T follicular helper cell (primary cell): ENCODE measurements at places on chromosomes 11 and 22.

DNA sequence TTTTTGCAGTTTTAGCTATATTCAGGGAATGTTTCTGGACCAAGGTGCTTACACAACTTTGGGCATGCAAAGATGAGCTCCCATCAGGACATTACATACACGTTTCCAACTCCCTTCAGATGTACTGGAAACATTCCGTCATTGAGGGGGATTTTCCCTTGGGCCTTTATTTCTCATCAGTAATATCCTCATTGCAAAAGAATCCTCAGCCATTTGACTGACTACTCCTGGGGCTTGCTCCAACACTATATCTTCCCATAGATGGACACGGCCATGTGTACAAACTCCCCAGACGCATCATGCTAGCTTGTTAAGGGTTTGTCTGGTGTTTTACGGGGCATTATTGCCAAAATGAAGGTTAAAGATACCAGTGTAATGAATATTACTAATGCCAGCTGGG lies 59.3 kb upstream of the NUP160 start:
- DNase-seq = no peak

DNA sequence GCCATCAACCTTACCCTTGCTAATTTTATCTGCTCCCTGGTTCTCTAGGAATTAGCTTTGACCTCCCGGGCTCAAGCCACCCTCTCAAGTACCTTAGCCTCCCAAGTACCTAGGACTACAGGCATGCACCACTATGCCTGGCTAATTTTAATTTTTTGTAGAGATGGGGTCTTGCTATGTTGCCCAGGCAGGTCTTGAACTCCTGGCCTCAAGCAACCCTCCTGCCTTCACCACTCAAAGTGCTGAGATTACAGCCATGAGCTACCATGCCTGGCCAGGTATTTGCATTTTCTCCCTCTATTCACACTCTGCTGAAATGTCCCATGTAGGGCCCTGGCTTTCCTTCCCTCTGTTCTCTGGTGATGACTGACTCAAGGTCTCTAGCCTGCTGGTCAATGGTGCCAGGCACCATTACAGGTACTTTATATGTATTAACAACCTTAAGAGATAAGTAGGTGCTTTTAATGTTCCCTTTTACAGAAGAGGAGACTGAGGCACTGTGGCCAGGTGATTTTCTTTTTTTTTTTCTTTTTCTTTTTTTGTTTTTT lies 8.5 kb upstream of the WDR74 start:
- no peak for DNase-seq

- no peak for DNase-seq
These were observed 86.7 kb downstream of the APOL5 start for GRCh38 chr22:35804421-35804820.

DNA sequence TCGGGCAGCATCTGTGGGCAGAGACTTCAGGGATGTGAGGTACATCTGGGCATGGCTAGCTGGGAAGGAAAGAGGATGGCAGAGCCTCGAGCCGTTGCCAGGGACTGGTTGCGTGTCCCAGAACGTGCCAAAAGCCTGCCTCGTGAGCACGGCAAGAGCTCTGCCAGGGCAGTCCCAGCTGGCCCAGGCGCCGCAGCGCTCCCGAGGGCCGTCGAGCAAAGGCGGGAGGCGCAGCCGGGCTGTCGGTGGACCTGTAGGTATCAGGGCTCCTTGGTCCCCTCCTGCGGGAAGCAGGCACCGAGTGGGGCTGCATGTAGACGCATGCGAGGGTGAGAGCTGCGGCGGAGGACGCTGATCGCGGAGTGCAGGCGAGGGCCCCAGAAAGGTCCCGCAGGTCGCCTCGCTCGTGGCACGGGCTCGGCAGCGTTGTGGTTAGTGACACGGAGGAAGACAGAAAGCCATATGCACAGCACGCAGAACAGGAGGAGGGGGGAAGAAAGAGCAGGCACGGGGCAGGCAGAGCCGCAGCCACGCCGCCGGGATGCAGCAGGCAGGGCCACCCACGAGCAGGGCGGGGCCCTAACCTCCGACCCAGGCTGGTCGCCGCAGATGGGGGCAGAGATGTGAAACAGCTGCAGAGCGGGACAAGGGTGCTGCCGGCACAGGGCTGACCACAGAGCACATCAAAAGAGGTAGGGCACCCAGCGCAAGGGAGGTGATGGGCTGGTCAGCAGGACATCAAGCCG lies 18.0 kb downstream of the LSP1 start:
- no peak for DNase-seq

DNA sequence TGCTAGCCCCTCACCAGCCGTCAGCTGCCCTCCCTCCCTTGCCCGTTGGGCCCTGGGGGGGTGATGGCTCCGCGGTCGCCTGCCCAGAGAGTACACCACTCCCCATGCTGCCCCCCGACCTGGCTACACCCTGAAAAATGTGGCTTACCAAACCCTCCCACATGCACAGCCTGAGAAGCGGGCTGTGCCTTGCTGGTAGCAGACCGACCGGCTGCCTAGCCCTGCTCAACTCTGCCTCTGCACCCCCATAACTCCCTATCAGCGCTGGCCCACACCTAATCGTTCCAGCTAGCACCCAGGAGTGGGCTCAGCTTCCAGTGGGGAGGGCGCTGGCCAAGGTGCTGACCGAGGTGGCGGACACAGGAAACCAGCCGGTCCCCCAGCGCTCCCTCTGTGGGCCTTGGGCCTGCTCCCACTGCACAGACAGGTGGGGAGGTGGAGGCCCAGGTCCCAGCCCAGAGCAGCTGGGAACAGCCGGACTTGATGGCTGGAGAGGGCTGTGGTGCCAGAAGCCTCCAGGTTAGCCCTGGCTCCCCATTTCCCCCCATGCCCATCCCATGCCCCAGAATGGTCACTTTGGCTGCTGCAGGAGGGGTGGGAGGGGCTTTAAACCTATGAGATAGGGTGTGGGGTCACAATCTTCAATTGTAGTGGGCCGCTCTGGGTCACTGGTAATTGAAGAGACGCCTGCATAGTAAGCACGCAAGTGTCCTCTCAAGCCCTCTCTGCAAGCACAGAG lies 32.1 kb upstream of the PRODH start:
- DNase-seq = no peak

DNA sequence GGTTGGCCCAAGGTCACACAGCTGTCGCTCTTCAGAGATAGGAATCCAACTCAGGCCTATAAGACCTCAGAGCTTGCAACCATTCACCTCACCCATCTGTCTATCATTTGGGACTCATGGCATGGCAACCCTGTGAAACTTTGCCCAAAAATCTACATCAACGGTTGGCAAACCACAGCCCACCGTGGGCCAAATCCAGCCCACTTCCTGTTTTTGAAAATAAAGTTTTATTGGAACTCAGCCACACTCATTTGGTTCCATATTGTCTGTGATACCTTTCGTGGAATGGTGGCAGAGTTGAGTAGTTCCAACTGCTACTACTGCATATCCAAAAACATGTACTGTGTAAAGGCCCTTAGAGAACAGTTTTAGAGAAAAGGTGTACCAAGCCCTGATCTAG lies 307.8 kb downstream of the MN1 start:
- DNase-seq = no peak

DNA sequence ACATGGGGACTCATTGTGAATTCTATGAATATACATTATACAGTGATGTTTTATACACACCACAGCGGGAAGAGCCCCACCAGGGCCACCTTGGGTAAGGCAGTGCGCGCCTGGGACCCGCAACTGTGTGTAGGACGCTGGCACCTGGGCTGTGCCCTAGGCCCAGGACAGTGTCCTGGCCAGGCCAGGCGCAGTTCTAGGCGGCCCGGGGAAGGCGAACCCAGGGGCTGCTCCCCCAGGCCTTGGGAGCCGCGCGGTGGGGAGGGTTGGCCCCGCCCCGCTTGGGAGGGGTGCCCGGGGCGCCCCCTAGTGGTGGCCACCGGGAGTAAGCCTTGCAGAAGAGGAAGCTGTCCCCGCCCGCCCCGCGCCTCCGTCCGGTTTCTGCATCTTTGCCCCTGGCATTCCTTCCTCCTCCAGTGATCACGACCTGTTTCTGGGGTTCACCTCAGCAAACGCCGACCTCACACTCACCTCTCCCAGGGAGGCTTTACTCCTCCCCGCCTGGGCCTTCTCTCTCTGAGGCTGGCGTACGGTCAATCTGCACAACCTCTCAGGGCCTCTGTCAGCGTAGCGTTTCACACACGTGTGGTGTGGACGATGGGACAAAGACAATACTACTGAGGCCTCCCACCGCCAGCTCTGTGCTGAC lies 9.5 kb upstream of the EHD1 start:
- peak; percentile 76 for DNase-seq

- no peak for DNase-seq
These were observed 58.1 kb downstream of the CHRDL2 start for GRCh38 chr11:74672956-74673692.

GRCh38 chr11:121497176-121497998 lies 44.6 kb upstream of the SORL1-AS1 start:
- no peak for DNase-seq

- no peak for DNase-seq
These were observed 44.2 kb downstream of the SHANK2 start for GRCh38 chr11:71208011-71208774.

DNA sequence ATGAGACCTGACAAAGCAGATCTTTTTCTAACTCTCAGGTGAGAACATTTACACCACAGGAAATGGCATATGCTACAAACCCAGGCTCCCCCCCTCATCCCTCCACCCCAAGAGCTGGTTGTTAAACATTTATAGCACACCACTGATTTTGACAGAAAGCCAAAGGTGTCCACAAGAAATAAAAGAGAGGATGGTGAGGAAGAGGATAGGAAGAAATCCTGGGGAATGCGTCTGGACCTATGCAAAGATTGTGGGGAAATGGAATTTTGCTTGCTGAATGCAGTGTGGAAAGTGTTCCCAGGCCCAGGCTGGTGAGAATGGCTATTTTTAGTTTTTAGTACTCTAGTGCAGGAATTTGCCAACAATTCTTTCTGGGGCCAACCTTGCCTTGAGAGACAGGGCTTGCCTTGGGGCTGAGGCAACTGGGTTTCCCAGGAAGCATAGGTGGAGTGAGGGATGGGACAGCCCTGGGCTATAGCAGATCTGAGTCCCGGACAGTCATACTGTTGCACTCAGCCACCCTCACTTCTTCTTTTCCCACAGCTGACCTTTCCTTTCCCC lies 163.9 kb downstream of the ADAMTS15 start:
- no peak for DNase-seq

- DNase-seq = no peak
These were observed 524.0 kb upstream of the KIRREL3 start for GRCh38 chr11:127524618-127525017.

DNA sequence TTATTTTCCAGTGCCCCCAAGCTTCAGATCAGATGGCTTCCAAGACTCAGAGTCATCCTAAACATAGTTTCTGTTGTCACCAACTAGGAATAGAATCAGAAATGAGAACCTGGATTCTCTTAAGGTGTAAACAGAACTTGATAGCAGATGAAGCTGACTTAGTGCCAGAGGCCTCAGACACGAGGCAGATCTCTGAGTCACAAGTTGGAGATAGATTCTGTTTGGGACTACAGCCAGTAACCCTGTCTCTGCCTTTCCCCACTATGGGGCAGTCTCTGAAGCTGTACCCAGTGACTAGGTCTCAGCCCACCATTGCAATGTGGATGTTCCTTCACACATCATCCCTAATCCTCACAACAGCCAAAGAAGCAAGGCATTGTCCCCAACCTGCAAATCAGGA lies 25.4 kb downstream of the NEU3 start:
- DNase-seq = no peak

GRCh38 chr11:133937015-133937414 lies 19.8 kb downstream of the IGSF9B start:
- no peak for DNase-seq

DNA sequence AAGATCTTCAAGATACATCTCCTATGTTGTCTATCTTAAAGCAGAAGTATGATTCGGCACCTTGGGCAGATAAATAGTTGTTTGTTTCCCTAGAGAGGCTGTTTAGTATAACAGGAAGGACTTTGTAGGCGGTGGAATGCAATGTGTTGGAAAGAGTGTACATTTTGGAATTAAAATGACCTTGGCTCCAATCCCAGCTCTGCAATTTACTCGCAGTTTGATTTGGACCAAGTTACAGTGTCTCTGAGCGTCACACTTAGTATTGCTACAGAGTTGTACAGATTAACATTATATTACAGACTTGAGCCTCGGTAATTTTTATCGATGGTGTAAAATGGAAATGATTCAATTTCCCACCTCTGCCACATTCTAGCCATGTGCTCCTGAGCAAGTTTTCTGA lies 265.3 kb downstream of the OPCML start:
- no peak for DNase-seq

DNA sequence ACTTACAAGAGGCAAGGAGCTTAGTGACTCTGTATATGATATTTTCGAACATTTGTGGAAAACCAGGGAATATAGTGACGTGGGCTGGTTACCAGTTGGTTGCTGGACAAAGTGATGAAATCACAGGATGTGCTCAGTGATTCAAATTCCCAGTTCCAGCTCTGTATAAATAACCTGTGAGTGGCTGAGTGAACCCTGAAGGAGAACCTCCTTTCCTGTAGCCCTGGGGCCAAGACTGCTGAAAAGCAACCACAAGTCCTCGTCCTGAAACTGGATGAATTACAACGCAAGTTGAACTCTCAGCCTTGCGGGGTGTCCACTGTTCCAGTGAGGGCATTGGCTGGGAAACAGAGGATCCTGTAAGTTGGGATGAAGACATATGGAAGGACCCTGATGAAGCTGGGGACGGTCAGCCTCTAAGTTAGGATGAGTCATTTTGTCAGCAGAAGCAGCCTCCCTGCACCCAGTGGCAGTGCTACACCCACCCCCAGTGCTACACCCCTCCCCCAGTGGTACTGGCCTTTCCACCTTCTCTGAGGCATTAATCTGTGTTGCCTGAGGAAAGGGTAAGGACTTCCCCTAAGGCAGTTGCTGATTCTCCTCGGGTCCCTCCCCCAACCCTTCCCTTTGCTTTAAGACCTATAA lies 22.0 kb upstream of the CD81 start:
- no peak for DNase-seq

DNA sequence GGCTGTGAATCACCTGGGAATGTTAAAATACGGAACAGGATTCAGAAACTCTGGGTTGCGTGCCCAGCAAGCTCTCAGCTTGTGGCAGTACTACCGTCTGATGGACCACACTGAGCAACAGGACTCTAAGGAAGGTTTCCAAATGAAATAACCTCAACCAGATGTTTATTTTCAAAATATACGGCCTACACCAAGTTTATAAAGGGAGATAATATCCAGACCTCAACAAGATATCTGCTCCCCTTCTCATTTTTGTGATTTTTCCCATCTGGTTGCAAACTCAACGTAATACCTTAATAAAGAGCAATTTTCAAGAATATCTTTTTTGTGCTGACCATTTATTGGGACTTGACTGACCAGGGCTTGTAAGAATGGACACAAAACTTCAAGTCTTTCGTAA lies 49.4 kb downstream of the SLC25A17 start:
- DNase-seq = no peak

GRCh38 chr11:75872887-75873416 lies 57.9 kb downstream of the UVRAG start:
- no peak for DNase-seq

DNA sequence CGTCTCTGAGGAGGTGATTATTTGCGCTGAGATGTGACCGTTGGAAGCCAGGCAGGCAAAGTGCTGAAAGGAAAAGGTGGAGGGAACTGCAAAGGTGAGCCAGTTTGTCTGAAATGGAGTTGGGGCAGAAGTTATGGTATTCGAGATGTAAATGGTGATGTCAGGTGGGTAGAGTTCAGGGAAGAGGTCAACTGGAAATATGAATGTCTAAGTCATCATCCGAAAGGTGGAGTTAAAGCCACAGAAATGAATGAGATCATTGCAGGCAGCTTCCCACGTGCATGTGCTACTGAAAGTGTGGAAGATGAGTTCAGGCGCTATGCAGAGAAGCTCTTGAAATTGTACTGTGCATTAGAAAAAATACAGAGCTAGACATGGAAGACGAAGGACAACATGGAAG lies 2.2 kb upstream of the BPIFC start:
- no peak for DNase-seq
